ENCODE measurements at places on chromosomes 1 and 21. TPM values are rescaled to one million over a fixed set of nuclear protein-coding genes. Genes with fewer than 3 reads are reported as not detected.

LCK gene
- 2.2 TPM for polyA plus RNA-seq

GPR3 gene
- not detected for polyA plus RNA-seq

EPHB2 gene
- 3.4 TPM for polyA plus RNA-seq

COL11A1 gene
- polyA plus RNA-seq: not detected

HAPLN2 gene
- polyA plus RNA-seq: not detected

PRCC gene
- 29.6 TPM for polyA plus RNA-seq

C1orf94 gene
- polyA plus RNA-seq: not detected

TRPM2 gene
- polyA plus RNA-seq: 23.6 TPM

E2F2 gene
- polyA plus RNA-seq: 4.7 TPM

SYT6 gene
- 0.01 TPM for polyA plus RNA-seq

LMX1A gene
- not detected for polyA plus RNA-seq
